ENCODE measurements at places on chromosomes 2 and 18. TPM values are rescaled to one million over a fixed set of nuclear protein-coding genes. Genes with fewer than 3 reads are reported as not detected.
A peak's percentile ranks its signal among the peaks of the same experiment; 100 is the strongest.

- no peaks in the 10 kb centered on the region for H3K27me3 ChIP-seq
- no peak overlapping the region for H3K27ac ChIP-seq
- no peak overlapping the region for H3K4me3 ChIP-seq
- no peaks in the 10 kb centered on the region for H3K36me3 ChIP-seq
- no peak for DNase-seq
- H3K4me1 ChIP-seq: peaks cover 21% of the 10 kb centered on the region
These were observed 144.9 kb downstream of the SCG2 start for GRCh38 chr2:223457301-223457700.

DNA sequence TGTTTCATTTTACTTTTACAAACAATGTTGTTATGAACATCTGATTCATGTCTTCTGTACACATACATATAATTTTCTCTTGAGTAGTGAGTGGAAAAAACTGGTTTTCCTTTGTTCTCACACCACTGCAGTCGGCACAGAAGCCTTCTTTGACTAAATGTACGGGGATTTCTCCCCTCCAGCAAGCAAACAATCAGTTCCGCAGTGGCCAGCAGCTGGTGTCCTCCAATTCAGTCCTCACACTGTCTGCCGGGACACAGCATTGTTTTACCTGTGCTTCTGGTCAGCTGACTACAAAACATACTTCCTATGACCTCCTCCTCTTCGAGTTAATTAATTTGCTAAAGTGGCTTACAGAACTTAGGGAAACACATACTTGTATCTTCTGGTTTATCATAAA lies 202.8 kb downstream of the WDR7 start:
- H3K27ac ChIP-seq: no peak overlapping the region
- no peaks in the 10 kb centered on the region for H3K4me1 ChIP-seq
- H3K27me3 ChIP-seq: no peaks in the 10 kb centered on the region
- no peaks in the 10 kb centered on the region for H3K36me3 ChIP-seq
- no peak overlapping the region for H3K4me3 ChIP-seq

DNA sequence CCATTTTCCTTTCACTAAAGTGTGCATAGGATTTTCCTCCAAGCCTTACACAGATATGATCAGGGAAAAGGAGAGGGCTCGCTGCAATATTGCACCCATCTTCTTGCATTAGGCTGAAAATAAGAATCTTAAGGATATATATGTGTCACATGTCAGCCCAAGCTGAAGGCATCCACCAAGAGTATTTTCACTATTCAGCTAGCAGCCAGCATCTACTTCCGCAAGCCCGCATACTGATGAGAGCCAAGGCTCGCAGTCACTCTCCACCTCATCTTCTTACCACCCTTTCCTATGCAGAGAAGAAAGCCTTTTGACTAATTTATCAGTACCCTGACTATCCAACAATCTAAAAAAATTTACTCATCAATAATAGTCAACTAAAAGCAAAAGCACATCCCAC lies 6.1 kb downstream of the TMEM163 start:
- no peak for DNase-seq
- H3K4me3 ChIP-seq: no peak overlapping the region
- no peaks in the 10 kb centered on the region for H3K36me3 ChIP-seq
- H3K27me3 ChIP-seq: peaks cover 34% of the 10 kb centered on the region
- H3K27ac ChIP-seq: no peak overlapping the region

DNA sequence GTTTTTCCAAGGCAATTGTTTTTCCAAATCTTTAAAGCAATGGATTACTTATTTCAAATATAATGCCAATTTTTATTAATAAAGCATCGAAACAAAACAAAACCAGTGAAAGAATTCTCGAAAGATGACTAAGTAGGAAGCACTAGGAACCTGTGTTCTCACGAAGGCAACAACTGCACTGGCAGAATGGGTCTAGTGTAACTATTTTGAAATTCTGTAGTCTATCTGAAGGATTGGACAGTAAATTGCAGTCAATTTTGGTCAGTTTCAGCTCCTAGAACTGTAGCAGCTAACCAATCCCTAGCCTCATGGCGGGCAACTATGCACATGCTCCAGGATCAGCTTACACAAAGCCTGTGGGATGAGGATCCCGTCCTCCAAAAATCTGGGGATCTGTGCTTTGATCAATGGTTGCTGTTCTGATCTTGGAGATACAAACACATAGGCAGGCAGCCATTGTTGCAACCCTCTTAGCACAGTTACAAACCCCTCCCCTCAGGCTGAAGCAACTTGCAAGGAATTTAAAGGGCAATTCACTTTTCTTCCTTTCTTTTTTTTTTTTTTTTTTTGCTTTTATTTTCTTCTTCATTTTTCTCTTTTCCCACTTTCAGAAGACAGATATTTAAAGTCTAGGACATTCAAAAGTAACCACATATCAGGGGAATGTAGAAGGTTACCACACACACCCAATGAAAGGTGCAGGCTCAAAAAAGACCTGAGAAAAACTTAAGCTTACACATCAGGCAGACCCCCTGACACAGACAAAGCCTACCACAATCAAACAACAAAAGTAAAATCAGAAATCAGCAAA lies 147.6 kb downstream of the THADA start:
- no peak for DNase-seq
- H3K36me3 ChIP-seq: peaks cover 8% of the 10 kb centered on the region
- H3K27me3 ChIP-seq: no peaks in the 10 kb centered on the region
- no peak overlapping the region for H3K4me3 ChIP-seq
- no peaks in the 10 kb centered on the region for H3K4me1 ChIP-seq

- no peaks in the 10 kb centered on the region for H3K27me3 ChIP-seq
- no peak overlapping the region for H3K27ac ChIP-seq
- peaks cover 33% of the 10 kb centered on the region for H3K4me1 ChIP-seq
- DNase-seq: no peak
These were observed 16.6 kb downstream of the HJURP start for GRCh38 chr2:233837694-233838229.

GRCh38 chr2:157185476-157186227 lies 71.9 kb upstream of the GALNT5 start:
- no peaks in the 10 kb centered on the region for H3K27me3 ChIP-seq
- H3K4me3 ChIP-seq: no peak overlapping the region
- no peak for DNase-seq
- H3K27ac ChIP-seq: no peak overlapping the region
- H3K4me1 ChIP-seq: peaks cover 42% of the 10 kb centered on the region

DNA sequence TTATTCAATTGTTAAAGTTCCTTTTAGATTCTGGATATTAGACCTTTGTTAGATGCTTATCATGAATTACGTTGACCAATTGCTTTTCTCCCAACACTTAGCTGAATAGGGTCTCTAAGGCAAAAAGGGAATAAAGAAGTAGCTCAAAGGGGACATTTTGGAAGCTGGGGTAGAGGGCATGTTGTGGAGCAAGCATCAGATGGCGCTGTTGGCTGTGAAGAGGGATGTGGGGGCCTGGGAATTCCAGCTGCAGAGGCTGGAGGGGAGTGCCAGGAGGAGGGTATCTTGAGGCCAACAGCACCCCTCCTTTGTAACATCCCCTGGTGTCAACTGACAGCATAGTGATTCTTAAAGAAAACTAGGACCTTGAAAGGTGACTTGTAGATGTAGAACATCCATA lies 198.2 kb downstream of the ADCYAP1 start:
- no peak for DNase-seq
- no peak overlapping the region for H3K4me3 ChIP-seq
- no peaks in the 10 kb centered on the region for H3K4me1 ChIP-seq
- H3K36me3 ChIP-seq: no peaks in the 10 kb centered on the region
- H3K27me3 ChIP-seq: no peaks in the 10 kb centered on the region

GRCh38 chr2:154452906-154453493 lies 245.5 kb upstream of the KCNJ3 start:
- no peaks in the 10 kb centered on the region for H3K4me1 ChIP-seq
- no peak overlapping the region for H3K4me3 ChIP-seq
- no peak overlapping the region for H3K27ac ChIP-seq
- H3K27me3 ChIP-seq: no peaks in the 10 kb centered on the region

GRCh38 chr2:101135412-101136296 lies 15.5 kb downstream of the TBC1D8 start:
- H3K27me3 ChIP-seq: no peaks in the 10 kb centered on the region
- H3K4me3 ChIP-seq: no peak overlapping the region
- DNase-seq: no peak
- peaks cover under 1% of the 10 kb centered on the region for H3K4me1 ChIP-seq
- no peak overlapping the region for H3K27ac ChIP-seq
- peaks cover 3% of the 10 kb centered on the region for H3K36me3 ChIP-seq

DNA sequence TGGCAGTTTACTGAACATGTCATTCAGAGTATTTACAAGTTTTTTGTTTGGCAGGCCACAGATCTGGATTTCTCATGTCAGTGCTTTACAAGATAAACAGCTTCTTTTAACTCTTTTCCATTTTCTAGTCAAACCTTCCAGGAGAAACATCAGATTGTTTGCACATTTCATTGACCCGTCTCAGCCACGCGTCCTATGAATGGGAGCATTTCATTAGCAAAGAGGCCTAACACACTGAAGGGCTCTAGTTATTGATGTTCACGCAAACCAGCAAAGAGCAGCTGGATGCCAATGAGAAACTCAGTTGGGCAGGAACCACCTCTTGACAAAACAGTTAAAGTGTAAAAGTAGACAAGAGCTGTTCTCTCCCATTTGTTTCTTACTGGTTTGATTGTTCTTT lies 29.2 kb upstream of the MFF start:
- H3K4me3 ChIP-seq: no peak overlapping the region
- no peaks in the 10 kb centered on the region for H3K36me3 ChIP-seq
- no peak overlapping the region for H3K27ac ChIP-seq
- no peaks in the 10 kb centered on the region for H3K27me3 ChIP-seq
- DNase-seq: no peak

- peaks cover 8% of the 10 kb centered on the region for H3K4me1 ChIP-seq
- no peaks in the 10 kb centered on the region for H3K36me3 ChIP-seq
- no peak for DNase-seq
- no peak overlapping the region for H3K27ac ChIP-seq
- H3K4me3 ChIP-seq: no peak overlapping the region
- no peaks in the 10 kb centered on the region for H3K27me3 ChIP-seq
These were observed 190.5 kb downstream of the DYSF start for GRCh38 chr2:71643674-71644357.

DNA sequence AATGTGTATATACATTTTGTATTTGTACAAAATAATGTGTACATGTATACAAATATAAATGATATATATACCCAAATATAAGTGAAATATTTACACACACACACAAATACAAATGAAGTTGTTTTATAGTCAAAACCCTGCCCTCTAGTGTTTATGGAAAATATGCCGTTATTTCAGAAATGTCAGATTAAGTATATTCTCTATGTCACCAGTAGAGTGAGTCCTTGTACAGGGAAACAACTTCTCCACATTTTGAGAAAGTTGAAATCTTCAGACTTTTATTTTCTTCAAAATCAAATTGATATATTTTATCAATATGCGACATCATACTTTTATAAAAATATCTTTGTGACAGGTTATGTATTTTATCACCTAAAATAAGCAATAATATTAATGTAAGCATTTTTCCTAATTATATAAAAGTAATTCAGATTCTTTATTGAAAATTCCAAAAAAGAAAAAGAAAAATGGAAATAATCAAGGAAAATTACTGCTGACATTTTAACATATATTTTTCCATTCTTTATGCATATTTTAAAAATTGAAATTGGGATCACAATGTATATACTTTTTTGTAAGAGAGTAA lies 22.4 kb downstream of the ARL6IP6 start:
- H3K36me3 ChIP-seq: peaks cover 61% of the 10 kb centered on the region
- peak; percentile 38 for DNase-seq
- H3K27me3 ChIP-seq: no peaks in the 10 kb centered on the region
- no peak overlapping the region for H3K4me3 ChIP-seq
- H3K27ac ChIP-seq: no peak overlapping the region

GRCh38 chr18:24862201-24862816 lies 401.9 kb downstream of the HRH4 start:
- H3K4me1 ChIP-seq: no peaks in the 10 kb centered on the region
- no peaks in the 10 kb centered on the region for H3K27me3 ChIP-seq
- H3K4me3 ChIP-seq: no peak overlapping the region
- H3K36me3 ChIP-seq: no peaks in the 10 kb centered on the region
- H3K27ac ChIP-seq: no peak overlapping the region
- no peak for DNase-seq

GRCh38 chr2:53901192-53901591 lies 41.4 kb upstream of the GPR75 start:
- H3K27ac ChIP-seq: no peak overlapping the region
- DNase-seq: no peak
- H3K4me3 ChIP-seq: no peak overlapping the region
- no peaks in the 10 kb centered on the region for H3K27me3 ChIP-seq
- peaks cover 92% of the 10 kb centered on the region for H3K36me3 ChIP-seq
- no peaks in the 10 kb centered on the region for H3K4me1 ChIP-seq

GRCh38 chr2:88690591-88691338 lies 708 bp upstream of the RPIA start:
- peak overlapping the region; percentile 61 for H3K4me3 ChIP-seq
- H3K36me3 ChIP-seq: no peaks in the 10 kb centered on the region
- H3K4me1 ChIP-seq: peaks cover 6% of the 10 kb centered on the region
- no peaks in the 10 kb centered on the region for H3K27me3 ChIP-seq
- H3K27ac ChIP-seq: 0 out of 2 replicates have a peak overlapping the region, but pooled peaks have one; percentile 1
- peak; percentile 40 for DNase-seq

- H3K27me3 ChIP-seq: no peaks in the 10 kb centered on the region
- no peak for DNase-seq
- H3K4me1 ChIP-seq: no peaks in the 10 kb centered on the region
These were observed 84.1 kb upstream of the RASGRP3 start for GRCh38 chr2:33392366-33392765.

DNA sequence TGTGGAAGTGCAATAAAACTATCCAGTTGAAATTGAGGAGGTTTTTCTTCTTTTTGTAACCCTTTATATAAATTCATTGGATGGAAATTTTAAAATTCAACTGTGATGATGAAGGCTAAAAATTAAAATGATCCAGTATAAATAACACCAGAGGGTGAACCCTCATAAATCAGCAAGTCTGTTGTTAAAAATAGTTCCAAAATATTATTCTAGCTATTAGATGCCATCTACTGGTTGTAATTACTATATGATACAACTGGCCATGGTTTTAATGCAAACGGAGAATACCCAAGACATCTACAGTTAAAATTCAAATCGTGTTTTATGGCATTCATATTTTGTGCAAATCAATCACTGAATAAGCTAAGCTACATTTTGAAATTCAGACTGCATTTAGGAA lies 53.8 kb downstream of the TMEM200C start:
- no peak for DNase-seq
- H3K4me3 ChIP-seq: no peak overlapping the region
- no peaks in the 10 kb centered on the region for H3K4me1 ChIP-seq
- H3K36me3 ChIP-seq: no peaks in the 10 kb centered on the region
- H3K27ac ChIP-seq: no peak overlapping the region
- peaks cover 7% of the 10 kb centered on the region for H3K27me3 ChIP-seq

- no peak overlapping the region for H3K4me3 ChIP-seq
- no peaks in the 10 kb centered on the region for H3K4me1 ChIP-seq
- no peaks in the 10 kb centered on the region for H3K27me3 ChIP-seq
- no peaks in the 10 kb centered on the region for H3K36me3 ChIP-seq
These were observed 512.5 kb downstream of the RNF144A start for GRCh38 chr2:7429733-7430132.

- DNase-seq: peak; percentile 2
- no peaks in the 10 kb centered on the region for H3K27me3 ChIP-seq
- no peak overlapping the region for H3K27ac ChIP-seq
These were observed 631 bp downstream of the MORN2 start for GRCh38 chr2:38876407-38876806.

GRCh38 chr18:13796515-13796914 lies 27.4 kb upstream of the MC5R start:
- no peak for DNase-seq
- H3K4me1 ChIP-seq: no peaks in the 10 kb centered on the region
- no peak overlapping the region for H3K4me3 ChIP-seq
- no peak overlapping the region for H3K27ac ChIP-seq
- H3K27me3 ChIP-seq: peaks cover 5% of the 10 kb centered on the region

Gene DHRS9
- 0.11 TPM for total RNA-seq

Gene PRKAG3
- total RNA-seq: not detected
